ENCODE measurements at places on chromosomes 4 and X. TPM values are rescaled to one million over a fixed set of nuclear protein-coding genes. Genes with fewer than 3 reads are reported as not detected.

DNA sequence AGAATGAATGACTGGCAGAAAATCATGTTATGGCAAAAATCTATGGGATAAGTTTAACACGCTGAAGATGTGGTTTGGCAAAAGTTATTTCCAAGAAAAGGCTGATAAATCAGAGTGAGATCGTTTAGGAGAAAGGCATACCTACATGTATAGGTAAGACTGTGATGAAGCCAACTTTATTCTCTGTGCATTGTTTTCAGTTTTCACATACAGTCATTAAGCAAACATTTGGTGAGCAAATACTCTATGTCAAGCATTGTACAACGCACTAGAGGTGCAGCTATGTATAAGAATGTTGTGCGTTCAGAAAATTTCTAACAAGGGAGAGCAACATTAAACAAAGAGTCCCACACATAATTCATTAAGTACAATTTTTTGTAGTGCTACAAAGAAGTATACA is 121.7 kb downstream of the TEX13A start:
- no peak for DNase-seq

Gene SMARCAD1
- 33.9 TPM for total RNA-seq

GRCh38 chrX:149630681-149631233 is 835 bp downstream of the TMEM185A start:
- no peak for DNase-seq

- peak; percentile 64 for DNase-seq
These were observed at the start of gene PLP2 for GRCh38 chrX:49171752-49172279. TSS of gene PLP2 (plus strand) at chrX:49171898. CDS start at chrX:49172001, 103 bp downstream.

GRCh38 chr4:25847329-25847728 is 15.5 kb downstream of the SEL1L3 start:
- no peak for DNase-seq

- DNase-seq: no peak
These were observed 20.1 kb downstream of the GPR143 start for GRCh38 chrX:9745417-9746115.

DNA sequence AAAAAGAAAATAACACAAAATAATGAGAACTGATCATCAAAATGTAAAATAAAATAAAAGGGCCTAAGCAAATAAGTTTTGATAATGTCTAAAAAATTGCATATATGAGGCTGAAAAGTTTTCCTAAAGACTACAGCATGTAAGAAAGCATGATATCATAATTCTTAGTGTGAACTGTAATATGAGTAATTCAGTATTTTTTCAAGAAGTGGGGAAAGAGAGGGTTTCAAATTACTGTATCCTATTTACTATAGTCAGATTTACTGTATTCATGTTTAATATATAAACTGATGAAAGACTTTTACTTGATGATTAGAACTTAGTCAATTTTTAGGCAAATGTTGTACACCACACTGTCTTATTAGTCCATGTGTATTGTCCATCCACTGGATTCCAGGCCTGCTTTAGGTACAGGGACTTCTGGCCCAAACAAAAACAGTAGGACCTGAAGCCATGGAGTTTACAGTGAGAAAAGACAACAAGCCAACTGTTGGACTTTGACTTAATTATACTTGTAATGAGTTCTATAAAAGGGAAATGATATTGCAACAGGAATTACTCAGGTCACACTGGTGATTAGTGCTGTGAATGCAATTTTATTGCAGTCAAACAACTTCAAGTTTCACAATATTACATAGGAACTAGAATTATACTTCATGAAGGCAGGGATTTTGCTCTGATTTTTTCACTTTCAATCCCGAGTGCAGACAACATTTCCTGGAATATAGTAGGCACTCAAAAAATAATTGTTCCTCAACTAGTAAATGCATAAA is 517.7 kb upstream of the GALNT7 start:
- no peak for DNase-seq

Gene SLC7A11
- total RNA-seq: 15.4 TPM

GRCh38 chr4:145870155-145871020 is 68.2 kb downstream of the ZNF827 start:
- DNase-seq: no peak

Gene EVC2
- total RNA-seq: 0.55 TPM

- peak; percentile 85 for DNase-seq
These were observed 33.0 kb upstream of the TMEM131L start for GRCh38 chr4:153432965-153433753.

GRCh38 chr4:129561886-129562671 is 466.1 kb downstream of the C4orf33 start:
- DNase-seq: no peak

Gene USP51
- 1.8 TPM for total RNA-seq

Gene DMRTC1
- total RNA-seq: not detected

DNA sequence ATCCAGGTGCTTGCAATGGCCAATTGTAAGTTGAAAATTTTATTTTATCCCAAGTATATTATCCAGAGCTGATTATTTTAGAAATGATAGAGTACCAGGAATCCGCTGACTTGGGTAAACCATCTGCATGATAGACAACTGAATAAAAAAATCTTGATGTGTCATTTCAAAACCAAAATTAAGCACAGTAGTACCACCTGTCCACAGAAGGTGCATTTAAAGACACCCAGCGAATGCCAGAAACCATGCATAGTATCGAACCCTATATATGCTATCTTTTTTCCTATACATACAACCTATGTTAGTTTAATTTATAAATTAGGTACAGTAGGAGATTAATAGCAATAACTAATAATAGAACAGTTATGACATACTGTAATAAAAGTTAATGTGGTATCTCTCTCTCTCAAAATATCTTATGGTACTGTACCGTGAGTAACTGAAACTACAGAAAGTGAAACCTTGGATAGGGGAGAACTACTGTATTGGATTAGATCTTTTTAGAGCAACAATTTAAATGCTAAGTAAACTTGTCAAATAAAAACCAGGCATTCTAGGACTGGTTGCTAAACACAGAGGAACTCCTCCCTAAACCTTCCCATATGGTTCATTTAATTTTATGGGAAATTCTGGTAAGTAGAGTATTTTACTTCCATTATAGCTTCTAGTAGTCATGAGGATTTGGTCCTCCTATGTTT is 6.2 kb downstream of the NEIL3 start:
- DNase-seq: no peak

DNA sequence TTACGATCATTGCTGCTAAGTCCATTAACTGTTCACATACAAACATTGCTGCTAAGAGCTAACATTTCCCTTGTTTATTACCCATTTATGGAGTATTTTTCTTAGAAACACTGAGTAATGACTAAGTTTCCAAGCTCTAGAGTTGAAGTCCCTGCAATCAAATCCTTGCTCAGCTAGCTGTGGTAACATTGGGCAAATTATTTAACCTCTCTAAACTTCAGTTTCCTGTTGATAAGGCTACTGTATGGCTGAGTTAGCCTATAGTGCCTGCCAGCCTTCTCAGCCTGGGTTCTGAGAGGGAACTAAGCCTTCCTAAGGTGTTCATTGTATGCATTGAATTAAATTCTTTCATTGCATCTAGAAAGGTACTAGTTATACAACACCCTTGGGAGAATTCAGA is 15.2 kb upstream of the SCOC start:
- no peak for DNase-seq

DNA sequence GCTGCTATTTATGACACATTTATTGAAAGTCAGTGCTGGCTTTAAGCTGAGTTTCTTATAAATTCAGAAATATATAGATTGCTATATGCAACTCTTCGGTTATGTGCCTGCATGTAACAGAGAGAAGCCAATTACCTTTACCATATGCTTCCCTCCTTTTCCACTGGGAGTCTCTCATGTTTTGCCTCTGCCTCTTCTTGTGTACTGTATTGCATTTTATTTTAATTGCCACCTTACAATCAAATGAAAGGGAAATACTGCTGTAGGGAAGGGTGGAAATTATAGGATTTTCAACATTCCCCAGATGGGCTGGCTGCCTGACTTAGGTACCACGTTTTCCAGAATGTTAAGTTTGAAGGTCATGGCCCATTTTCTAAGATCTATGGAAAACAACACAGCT is 655.4 kb upstream of the SLIT2 start:
- DNase-seq: no peak
